ENCODE measurements at places on chromosomes 1 and 21. TPM values are rescaled to one million over a fixed set of nuclear protein-coding genes. Genes with fewer than 3 reads are reported as not detected.

The PGLYRP3 gene
- not detected for total RNA-seq

The RGS16 gene
- total RNA-seq: 15.2 TPM

The SPATA46 gene
- not detected for total RNA-seq

The TMOD4 gene
- not detected for total RNA-seq

DNA sequence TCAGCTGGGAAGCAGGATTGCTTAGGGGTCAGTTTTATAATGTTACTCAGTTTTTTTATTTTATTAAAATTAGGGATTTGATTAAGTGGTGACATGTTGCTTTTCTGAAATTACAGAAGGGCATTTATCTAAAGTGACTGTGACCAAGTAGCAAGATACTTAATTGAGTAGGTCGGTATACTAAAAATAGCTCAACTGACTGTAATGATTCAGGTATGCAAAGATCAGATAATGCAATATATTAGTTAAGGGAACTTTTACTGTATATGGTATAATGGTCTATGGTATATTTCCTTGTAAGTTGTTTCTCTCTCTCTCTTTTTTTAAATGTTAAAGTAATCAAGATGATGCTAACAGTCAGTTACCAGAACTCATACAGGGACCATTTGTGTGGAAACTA, 26.2 kb downstream of the RLF start:
- H3K27me3 ChIP-seq: no peaks in the 10 kb centered on the region
- H3K36me3 ChIP-seq: peaks cover 7% of the 10 kb centered on the region
- H3K4me1 ChIP-seq: peaks cover 17% of the 10 kb centered on the region
- DNase-seq: no peak
- H3K27ac ChIP-seq: no peak overlapping the region

- H3K36me3 ChIP-seq: peaks cover 5% of the 10 kb centered on the region
- no peaks in the 10 kb centered on the region for H3K27me3 ChIP-seq
- H3K4me1 ChIP-seq: peaks cover 47% of the 10 kb centered on the region
- no peak overlapping the region for H3K27ac ChIP-seq
- peak overlapping the region; percentile 82 for H3K4me3 ChIP-seq
Measured at GRCh38 chr1:85274969-85275453, 1.4 kb downstream of the BCL10 start.

DNA sequence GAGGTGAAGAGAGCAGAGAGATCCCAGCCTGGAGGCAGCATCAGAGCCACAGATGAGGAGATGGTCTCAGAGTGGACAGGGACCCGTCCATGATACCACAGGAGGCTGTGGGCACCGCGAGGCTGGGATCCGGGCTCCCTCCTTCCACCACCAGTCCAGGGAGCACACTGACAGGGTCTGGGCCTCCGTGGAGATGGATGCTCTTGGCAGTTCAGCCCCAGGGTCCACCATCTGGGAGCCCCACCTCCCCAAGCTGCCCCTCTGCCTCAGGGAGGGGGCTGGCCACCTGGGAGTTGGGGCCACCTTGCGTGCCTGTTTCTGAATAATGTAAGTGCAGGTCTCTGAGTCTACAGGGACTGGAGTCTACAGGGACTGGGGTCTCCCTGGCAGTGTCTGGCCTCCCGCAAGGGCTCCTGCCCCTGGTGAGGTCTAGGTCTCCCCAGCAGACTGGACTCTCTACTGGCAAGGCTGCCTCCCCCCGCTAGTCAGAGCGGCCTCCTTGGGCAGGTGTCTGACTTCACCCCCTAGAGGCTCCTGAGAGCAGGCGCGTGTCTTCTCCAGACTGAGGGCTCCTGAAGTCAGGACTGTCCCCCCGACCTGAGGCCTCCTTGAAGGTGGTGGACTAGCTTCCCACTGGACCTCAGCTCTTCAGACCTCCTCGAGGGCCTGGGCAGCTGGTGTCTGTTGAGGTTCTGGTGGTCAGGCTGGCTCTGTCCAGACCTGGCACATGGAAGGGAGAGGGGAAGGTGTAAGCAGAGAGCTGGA, 218.5 kb downstream of the PTPRU start:
- H3K36me3 ChIP-seq: no peaks in the 10 kb centered on the region
- no peaks in the 10 kb centered on the region for H3K27me3 ChIP-seq
- no peaks in the 10 kb centered on the region for H3K4me1 ChIP-seq
- H3K4me3 ChIP-seq: no peak overlapping the region

DNA sequence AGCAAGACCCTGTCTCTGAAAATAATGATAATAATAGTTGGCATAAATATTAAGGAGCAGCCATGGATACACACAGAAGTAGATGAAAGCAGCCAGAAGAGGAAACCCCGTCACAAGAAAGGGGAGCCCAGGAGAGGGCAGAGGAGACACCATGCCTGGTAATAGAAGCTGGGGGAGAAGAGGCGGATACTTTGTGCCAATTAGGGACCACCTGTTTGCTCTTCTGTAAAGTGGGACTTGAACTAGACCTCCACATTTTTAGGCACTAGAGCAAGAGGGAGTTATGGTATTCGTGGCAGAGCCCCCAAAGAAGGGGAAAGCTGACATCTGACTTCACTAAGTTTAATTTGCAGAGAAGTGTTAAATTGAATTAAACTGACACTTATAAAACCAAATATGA, 12.5 kb downstream of the CELA2B start:
- no peak for DNase-seq
- H3K4me1 ChIP-seq: no peaks in the 10 kb centered on the region
- H3K36me3 ChIP-seq: peaks cover 14% of the 10 kb centered on the region
- H3K4me3 ChIP-seq: no peak overlapping the region
- no peak overlapping the region for H3K27ac ChIP-seq
- H3K27me3 ChIP-seq: no peaks in the 10 kb centered on the region

- peaks cover 28% of the 10 kb centered on the region for H3K4me1 ChIP-seq
- no peak for DNase-seq
- H3K4me3 ChIP-seq: peak overlapping the region; percentile 93
- peak overlapping the region; percentile 81 for H3K27ac ChIP-seq
- H3K27me3 ChIP-seq: no peaks in the 10 kb centered on the region
Measured at GRCh38 chr1:109427171-109427467, 871 bp upstream of the PSMA5 start.

DNA sequence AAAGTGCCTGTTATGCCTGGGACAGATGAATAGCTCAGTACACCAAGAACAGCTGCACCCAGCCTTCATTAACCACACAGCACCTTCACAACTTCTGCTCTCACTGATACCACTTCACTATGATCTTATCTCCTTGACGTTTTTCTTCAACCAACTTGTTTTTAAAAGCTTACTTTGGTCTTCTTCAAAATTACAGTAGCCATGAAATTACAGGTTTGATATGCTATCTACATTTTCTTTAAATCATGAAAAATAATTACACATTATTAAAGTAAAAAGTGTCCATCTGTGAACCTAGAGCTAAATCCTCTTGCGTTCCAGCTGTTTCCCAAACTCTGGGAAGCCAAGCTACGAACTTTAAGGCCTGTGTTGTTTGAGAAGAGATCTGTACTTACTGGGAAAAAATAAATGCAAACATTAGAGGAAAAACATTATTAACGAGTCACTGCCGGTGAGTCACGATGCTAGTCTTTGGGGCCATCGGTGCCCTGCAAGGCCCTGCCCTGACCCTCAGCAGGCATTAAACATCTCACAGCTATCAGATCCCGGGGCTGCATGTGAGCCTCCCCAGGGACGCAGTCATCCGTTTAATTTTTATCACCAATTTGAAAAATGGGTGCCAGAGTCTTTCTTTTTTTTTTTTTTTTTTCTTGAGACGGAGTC, 56.3 kb upstream of the GPR153 start:
- H3K27me3 ChIP-seq: no peaks in the 10 kb centered on the region
- H3K36me3 ChIP-seq: no peaks in the 10 kb centered on the region

Measured in thoracic aorta (tissue), 2 donors.